Retina (tissue), 1 donor: ENCODE measurements at places on chromosomes 6 and 20.

- no peak for DNase-seq
Measured at GRCh38 chr6:101090281-101090680, 209.2 kb upstream of the ASCC3 start.

GRCh38 chr20:51365670-51366069 is 176.8 kb downstream of the NFATC2 start:
- DNase-seq, result no peak

- DNase-seq, result no peak
Measured at GRCh38 chr6:111832833-111833418, 40.3 kb downstream of the FYN start.

DNA sequence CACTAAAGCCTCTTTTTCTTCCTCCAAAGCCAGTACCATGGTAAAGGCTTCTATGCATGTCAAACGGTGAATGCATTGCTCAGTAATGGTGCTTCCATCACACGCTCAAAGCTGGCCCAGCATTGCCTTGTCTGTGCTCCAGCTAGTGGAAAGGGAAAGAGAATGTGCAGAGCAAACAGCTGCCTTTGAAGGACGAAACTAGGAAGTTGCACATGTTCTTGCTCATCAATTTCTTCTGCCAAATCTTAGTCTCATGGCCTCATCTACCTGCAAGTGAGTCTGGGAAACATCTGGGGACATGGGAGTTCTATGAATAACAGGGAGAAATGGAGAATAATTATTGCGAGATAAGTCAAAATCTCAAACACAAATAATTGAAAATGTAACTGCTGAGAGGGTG is 216.5 kb upstream of the SSTR4 start:
- DNase-seq, result no peak

DNA sequence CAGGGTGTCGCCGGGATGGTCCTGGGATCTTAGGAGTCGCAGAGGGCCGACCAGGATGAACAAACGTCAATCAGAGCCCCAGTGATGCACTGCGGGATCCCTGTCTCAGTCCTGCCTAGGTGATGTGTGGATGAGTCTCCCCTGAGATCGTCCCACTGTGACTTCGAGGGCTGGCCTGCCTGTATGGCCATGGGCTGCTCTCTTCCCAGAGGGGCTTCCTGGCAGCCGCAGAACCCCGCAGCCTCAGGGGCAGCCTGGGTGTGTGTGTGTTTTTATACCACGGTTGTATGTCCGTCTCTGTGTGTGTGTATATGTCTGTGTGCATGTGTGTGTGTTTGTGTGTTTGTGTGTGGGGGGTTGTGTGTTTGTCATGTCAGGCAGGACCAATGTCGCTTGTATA is 111.6 kb downstream of the MYLK4 start:
- no peak for DNase-seq

DNA sequence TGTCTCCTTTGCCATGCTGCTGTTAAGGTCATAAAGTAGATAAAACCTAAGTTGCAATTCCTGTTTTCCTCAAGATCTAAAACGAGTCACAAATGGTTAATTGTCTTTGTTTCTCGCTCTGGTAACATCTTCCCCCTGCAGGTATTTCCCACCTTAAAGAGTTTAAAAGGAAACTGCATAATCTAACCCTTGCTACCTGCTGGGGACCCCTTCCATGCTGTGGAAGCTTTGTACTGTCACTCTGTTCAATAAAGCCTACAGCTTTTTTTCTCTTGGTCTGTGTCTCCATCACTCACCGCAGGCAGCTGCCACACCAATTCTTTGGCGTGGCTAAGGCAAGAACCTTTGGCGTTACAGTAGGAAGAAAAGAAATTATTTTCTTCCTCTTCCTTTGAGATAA is 117.7 kb upstream of the GJE1 start:
- DNase-seq, result no peak

GRCh38 chr6:92044312-92044711 is 1375.0 kb downstream of the EPHA7 start:
- no peak for DNase-seq

- DNase-seq, result peak; percentile 56
Measured at GRCh38 chr6:137390334-137390733, 103.9 kb downstream of the OLIG3 start.

DNA sequence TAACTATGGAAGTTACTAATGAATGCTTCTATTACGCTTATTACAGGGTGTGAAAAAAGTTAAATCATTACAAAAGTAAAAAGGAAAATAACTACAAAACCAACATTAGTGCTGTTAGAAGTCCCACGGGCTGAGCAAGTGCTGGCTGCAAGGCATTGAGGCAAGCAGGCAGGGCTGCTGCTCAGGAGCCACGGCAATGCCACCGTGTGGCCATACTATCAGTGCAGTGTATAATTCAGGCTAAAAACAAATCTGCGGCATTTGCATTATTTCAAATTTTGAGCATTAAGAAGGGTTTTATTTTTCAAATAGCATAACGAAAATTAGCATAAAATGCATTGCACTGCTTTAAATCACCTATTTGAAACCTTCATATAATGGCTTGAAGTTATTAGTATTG is 17.1 kb downstream of the IFNGR1 start:
- no peak for DNase-seq

DNA sequence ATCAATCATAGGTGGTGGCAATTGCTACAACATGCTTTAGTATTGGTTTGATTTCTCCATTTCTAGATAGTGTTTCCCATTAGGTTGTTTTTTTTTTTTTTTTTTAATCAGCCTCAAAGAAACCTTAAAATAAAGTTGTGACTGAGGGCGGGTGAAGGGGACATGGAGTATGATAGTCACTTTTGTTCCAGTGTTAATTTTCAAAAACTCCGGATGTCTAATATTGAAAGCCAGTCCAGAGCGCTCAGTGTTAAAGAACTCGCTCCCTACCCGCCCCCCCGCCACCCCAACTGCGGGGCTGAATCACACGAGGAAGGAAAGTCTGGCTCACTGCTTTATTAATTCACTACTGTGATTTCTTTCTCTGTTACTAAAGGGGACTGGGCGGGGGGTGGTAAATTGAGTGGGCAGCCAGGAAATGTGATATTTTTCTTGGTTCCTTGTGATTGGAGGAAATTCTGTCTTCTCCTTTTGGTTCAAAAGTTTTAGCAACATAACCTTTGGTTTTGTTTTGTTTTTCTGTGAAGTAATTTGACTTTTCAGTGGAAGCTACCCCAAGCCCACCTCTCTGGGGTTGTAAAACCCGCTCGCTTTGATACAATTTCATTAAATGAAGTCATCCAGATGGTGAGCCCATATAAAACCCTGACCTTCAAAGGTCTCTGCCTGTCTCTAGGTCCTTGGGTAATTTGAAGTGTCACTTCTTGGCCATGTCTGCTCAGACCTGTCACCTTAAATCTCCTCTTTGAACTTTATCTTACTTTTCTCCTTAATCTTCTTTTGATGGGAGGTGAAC is 38.0 kb downstream of the TNFAIP3 start:
- peak; percentile 61 for DNase-seq

- no peak for DNase-seq
Measured at GRCh38 chr6:168871642-168872315, 381.9 kb downstream of the THBS2 start.
